ENCODE measurements at places on chromosomes 11 and 22.

GRCh38 chr11:28072321-28072720 lies 35.6 kb downstream of the KIF18A start:
- no peak for DNase-seq

DNA sequence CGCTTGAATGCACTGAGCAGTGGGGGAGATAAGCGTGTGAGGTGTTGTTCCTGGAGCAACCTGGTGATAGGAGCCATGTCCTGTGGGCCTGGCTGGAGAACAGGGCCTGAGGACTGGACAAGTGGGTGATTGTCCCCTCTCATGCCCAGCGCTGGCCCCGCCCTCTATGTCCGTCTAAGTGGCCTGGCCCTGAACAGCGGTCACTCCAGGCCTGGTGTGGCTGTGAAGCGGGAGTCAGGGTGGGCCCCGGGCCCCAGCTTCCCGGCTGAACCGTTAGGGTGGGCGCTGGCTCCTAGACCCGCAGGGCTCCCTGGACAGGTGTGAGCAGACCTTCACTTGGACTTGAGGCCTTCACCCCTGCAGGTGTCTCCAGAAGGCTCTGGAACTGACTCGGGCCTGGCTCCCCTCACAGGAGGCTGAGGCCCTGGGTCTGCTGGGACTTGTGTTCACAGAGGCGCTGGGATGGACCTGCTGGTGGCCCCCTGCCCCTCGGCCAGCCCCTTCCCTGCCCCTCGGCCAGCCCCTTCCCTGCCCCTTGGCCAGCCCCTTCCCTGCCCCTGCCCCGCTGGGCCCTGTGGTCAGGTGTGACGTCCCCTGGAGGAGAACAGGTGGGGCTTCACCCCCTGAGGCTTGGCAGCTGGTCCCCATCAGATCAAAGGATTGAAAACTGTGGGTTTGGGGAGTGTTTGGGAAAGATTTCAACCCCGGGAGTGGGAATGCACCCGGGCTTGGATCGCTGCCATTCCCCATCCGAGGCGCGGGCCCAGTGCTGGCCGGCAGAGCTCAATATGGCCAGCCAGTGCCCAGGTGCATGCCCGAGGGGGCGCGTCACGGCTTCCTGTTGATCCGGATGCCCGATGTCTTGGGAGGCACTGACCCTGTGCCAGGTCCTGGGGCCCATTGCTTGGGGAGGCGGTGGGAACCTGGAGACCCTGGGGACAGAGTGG lies 3.2 kb upstream of the MUC6 start:
- no peak for DNase-seq

DNA sequence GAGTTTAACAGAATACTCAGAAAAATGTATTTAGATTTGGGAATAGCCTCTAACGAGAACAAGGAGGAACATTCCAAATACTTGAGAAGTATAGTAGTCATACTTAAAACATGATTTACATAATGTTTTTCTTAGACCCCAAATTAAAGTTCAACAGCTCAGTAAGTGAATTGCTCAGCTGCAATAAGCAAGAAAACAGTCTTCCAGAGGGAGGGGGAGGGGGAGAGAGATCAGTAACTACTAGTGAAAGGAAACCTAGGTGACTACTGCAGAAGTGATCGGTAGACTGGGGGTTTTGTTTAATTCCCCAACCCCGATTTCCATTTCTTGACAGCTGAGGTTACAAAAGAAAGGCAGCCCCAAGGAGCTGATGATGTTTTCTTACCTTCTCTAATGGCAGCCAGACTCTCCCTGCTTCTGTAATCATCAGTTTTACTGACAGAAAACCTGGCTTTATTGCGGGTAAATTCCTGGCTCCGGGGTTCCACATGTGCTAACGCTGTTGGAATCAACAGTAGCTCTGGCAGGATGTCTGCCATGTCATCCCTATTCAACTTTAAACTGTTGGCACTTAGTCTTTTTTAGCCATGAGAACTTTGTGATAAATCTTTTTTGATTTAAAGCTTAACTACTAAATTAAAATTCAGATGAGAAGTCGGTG lies 82.4 kb upstream of the BIRC3 start:
- DNase-seq: no peak

GRCh38 chr22:45644714-45645113 lies 26.9 kb upstream of the ATXN10 start:
- no peak for DNase-seq

DNA sequence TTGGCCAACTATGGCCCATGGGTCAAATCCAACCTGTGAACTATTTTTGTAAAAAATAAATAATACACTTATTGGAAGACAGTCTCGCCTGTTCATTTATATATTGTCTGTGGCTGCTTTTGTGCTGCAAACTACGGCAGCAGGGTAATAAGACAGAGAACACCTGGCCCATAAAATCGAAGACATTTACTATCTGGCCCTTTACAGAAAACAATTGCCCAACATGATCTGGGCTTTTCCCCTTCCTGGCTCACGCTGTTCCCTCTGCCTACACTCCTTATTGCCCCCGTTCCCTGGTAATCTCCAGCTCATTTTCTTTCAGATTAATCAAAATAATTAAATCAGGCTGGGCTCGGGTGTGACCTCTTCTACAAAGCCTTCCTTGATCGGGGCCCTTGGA lies 5.6 kb downstream of the PLAAT2 start:
- no peak for DNase-seq

DNA sequence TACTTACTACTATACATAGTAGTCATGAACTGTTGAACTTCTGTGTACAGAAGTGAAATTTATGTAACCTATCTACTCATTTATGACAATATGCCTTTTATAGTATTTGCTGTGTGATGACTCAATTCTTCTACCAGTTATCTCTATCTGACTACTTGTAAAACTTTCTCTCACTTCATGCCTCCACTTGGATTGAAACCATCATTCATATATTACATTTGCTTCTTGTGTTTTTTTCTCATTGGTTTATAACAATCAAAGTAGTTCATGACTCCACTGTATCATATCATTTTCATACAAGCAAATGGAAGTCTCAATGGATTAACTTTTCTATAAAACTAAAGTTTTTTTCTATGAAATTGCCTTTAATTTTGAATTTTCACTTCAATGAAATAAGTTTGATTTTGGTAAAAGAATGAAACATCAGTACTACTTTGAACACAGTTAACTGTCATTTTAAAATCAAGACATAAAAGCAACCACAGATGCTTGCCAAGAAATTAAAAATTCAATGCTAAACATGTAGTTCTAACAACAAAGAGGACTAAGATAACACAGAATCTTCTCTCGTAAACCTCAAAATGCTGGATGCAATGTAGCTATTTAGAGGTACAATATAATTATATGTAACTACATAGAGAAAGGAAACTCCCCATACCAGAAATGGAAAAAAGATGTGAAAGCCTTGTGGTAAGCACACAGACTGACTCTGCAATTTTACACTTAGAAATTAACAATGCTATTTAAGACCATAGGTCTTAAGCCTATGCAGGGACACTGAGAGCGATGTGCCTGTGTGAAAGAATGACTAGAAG lies 27.6 kb upstream of the EXPH5 start:
- no peak for DNase-seq

DNA sequence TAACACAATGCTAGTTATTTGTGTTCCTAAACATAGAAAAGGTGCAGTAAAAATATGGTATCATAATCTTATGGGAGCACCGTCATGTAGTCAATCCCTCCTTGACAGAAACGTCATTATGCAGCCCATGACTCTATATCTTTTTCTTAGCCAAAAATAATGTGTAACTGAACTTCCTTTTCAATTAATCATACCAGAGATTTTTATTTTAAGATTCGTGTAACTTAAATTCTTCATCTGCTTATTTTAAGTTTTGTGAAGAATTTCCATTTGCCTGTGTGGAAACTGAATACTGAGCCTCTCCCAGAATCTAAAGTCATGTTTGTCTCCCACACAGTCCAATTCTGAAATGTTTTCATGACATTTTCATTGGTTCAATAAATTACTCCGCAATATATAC lies 699.1 kb downstream of the KCNA4 start:
- no peak for DNase-seq

DNA sequence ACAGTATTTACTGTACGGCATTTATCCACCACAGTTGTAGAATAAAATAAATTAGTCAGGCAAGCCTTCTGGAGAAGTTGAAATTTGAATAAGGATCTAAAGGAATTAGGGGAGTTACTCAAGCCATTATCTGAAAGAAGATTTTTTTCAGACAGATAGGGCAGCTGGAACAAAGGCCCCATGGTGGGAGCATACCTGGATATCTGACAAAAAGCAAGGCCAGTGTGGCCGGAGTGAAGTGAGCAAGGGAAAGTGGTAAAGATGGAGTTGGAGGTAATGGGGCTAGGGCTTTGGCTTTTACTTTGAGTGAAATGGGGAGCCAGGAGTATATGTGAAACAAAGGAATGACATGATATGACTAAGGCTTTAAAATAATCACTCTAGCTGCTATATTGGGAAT lies 45.7 kb upstream of the PSMA1 start:
- no peak for DNase-seq

GRCh38 chr22:19522881-19523239 lies 1.4 kb downstream of the CLDN5 start:
- no peak for DNase-seq

DNA sequence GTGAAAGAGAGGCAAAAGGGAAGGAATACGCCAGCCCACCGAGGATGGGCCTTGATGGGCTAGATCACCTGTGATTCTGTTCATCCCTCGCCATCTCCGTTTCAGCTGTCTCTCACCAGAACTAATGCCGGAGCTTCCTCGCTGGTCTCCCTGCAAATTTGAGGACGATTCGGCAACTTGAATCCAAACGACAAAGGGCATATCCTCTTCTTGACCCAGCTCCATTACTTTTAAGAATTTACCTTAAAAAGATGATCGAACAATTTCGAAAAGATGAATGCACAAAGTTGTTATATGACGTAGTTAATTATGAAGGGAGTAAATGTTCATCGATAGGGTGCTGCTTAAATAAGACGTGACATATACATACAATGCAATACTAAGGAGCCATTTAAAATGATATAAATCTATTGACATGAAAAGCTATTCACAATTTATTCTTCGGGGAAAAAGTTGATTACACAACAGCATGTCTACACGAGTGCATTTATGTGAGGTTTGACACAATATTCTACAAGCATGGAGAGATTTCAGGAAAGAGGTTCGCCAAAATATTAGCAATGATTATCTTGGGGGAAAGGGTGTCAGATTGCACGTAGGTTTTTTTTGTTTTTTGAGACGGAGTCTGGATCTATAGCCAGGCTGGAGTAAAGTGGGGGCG lies 937 bp upstream of the FAM168A start:
- DNase-seq: no peak

GRCh38 chr11:129589190-129589860 lies 213.7 kb downstream of the BARX2 start:
- DNase-seq: no peak
